ENCODE measurements at places on chromosomes 11 and 22.

DNA sequence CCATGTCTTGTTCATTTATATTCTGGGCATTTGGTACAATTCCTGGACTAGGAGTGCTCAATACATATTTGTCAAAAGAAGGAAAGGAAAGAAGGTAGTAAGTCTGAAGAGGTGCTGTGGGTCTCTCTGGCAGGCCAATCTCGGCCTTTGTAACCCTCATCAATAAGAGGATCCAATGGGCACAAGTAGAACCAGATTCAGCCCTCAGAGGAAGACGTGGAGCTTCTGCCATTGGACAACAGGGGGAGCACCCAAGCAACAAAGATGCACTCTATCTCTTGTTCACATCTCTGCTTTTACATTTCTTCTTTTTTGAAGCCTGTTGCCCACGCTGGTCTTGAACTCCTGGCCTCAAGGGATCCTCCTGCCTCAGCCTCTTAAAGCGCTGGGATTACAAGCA is 2.2 kb upstream of the VPS11 start:
- DNase-seq, result no peak

DNA sequence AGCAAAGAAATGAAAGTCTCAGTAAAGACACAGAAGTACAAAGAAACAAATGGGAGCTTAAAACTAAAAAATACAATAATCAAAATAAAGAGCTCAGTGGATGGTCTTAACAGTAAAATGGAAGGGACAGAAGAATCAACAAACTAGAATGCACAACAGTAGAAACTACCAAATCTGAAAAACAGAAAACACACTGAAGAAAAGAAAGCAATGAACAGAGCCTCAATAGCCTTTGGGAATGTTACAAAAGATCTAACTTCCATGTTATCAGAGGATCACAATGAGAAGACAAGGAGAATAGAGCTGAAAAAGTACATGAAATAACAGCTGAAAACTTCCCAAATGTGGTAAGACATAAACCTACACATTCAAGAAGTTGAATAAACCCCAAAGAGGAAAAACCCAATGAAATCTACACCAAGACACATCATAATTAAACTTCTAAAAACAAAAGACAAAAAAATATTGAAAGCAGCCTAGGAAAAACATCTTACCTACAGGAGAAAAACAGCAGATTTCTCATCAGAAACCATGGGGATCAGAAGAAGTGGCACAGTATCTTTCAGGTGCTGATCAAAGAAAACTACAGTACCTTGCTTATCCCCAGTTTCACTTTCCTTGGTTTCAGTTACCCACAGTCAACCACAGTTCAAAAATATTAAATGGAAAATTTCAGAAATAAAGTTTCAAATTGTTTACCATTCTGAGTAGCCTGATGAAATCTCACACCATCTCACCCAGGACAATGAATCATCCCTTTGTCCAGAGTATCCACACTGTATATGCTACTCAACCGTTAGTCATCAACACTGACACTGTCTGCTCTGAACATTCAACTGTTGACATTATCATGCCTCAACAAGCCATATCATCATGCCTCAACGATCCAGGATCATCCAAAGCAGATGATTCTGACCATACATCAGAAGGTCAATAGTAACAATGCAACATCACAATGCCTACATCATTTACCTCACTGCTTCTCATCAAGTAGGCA is 22.2 kb downstream of the RRAS2 start:
- no peak for DNase-seq

GRCh38 chr22:40193429-40194421 is 16.0 kb downstream of the TNRC6B start:
- DNase-seq, result no peak

GRCh38 chr11:14270690-14271542 is 88.1 kb downstream of the RRAS2 start:
- no peak for DNase-seq

GRCh38 chr11:65540290-65541092 is 15.6 kb downstream of the SCYL1 start:
- peak; percentile 84 for DNase-seq

GRCh38 chr11:130369713-130370112 is 55.0 kb upstream of the ZBTB44 start:
- no peak for DNase-seq

- DNase-seq, result no peak
These were observed 161.6 kb downstream of the CEP164 start for GRCh38 chr11:117488996-117489952.

DNA sequence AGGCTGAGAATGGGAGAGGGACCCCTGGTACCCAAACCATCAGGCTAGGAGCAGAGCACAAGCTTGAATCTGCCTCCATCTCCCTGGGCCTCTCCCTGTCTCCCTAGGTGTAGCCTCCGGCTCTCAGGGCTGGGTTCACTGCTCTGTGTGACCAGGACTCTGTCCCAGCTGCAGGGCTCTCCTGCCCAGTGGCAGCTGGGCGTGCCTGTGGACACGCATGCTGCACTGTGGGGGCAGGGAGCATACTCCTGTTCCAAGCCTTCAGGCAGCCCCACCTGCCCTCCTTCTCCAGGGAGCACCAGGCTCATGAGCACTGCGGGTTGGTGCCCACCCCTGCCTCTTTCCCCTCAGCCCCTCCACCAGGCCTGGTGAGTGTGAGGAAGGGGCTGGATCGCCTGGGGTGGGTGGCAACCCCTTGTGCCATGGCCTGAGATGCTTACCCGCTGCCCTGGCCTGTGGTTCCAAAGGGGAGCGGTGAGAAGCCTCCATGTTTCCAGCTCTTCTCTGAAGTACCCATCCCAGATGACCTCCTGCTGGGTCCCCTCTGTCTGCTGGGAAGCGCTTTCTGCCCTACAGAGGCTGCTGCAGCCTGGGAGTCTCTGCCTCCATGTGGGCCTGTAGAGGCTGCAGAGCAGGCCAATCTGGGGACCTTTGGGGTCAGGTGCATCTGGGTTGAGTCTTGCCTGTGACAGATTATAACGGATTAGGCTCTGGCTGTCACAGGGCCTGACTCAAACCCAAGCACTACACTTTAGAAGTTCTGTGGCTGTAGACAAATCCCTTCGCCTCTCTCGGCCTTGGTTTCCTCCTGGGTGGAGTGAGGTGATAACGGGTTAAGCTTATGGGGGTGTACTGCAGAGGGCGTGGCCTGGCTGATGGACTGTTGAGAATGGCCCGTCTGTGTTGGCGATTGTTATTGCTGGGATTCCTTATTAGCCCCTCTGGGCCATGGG is 43.7 kb downstream of the WNT11 start:
- peak; percentile 6 for DNase-seq

DNA sequence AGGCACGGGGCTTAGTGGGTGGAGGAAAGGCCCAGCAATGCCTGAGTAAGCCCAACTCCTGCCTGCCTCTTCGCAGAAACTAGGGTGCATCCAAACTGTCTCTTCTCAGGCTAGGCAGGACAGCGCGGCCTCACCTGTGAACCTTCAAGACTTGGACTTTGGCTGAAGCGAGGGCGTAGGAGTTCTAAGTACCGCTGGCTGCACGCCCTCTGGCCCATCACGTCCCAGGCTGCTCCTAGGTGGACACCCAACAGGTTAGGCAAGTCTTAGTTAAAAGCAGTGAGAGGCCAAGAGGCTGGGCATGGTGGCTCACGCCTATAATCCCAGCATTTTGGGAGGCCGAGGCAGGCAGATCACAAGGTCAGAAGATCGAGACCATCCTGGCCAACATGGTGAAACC is 1.8 kb upstream of the DDB2 start:
- no peak for DNase-seq

GRCh38 chr11:106888386-106888785 is 129.9 kb downstream of the GUCY1A2 start:
- no peak for DNase-seq

DNA sequence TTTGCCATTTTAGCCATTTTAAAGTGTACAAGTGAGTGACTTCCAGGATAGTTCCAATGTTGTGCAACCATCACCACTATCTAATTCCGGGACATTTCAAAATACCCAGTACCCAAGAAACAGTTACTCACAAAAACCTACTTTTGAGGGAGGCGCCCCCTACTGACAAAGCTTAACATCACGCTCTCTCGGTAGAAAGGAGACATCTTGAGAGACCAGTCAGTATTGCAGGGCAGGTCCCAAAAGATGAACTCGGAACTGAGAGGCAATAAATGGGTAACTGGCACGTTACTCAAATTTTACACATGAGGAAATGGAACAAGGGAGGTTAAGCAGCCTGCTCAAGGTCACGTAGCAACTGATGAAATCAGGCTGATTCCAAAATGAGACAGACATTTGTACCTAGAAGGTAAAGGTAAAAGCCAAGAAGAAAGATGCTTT is 50.0 kb upstream of the POU2AF1 start:
- no peak for DNase-seq

DNA sequence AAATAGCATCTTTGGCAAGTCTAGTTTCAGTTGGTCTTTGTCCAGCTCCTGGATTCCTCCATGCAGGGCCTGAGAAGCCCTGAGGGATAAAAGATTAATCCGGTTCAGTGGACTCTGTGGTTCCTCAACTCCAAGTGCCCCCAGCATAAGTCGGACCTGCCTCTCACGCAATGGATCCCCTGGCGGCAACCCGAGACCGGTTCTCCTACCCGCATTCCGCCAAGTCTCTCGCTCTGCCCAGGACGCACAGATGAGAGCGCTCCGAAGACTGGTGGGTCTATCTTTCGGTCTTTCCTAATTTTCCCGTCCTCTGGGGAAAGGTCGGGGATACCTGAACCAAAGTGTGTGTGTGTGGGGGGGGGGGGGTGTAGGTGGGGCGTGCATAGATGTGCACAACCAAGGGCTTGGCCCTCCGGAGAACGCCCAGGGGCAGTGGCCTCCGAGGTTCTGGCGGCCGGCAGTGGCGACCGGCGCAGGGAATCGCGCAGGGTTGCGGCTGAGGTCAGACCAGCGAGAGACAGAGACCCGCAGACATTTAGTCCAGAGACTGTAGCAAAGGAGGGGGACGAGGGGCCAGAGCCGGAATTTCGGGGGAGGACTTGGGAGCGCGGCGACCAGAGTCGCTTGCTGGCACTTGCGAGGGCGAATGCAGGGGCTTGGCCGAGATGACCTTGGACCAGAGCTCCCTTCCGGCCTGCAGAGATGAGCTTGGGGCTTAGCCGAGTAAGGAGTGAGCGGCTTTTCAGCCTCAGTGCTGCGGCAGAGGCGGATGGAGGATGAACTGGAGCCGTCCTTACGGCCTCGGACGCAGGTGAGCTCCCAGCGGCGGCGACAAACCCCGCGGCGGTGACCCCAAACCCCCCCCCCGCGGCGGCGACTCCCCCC is 712 bp upstream of the SLC2A11 start:
- DNase-seq, result no peak

GRCh38 chr11:6664551-6664950 is 8.9 kb upstream of the DCHS1 start:
- no peak for DNase-seq

DNA sequence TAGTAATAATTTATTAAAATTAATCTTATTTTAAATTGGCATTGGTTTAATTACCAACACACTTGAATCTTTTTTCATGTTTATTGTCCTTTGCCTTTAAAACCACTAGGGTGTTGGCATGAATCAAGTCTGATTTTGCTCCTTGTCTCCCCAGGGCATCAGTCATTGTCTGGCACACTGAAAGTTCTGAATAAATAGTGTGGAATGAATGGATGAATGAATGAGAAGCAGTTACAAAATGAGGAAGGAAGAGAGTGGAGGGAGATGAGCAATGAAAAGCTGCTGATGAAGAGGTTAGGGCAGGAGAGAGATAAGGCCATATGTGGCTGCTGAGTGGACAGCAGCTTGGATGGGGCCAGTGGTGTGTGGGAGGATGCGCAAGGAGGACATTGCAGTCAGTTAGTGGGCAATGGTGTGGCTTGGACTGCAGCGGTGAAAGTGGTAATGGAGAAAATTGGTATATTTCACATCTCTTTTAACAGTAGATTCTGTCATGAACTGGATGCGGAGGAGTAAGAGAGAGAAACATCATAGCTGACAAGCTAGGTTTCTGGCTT is 132.0 kb downstream of the SPON1 start:
- no peak for DNase-seq

- no peak for DNase-seq
These were observed 306.3 kb upstream of the ANO3 start for GRCh38 chr11:26025676-26026075.

DNA sequence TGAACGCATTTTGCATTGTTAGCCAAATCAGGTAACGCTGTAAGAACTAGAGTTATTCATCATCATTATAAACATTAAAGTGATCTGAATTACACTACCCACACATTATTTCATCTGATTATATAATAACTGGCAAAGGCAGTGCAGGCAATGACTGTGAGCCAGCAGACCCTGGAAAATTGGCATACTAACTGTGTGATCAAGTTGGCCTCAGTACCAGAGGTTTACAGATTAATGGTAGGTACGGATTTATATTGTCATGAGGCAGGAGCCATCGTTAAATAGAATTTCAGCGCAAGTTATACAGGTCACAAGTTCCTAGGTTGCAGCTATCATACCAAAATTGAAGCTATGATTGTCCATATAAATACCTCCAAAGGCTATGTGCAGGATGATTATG is 225.4 kb downstream of the CNTN5 start:
- DNase-seq, result no peak

GRCh38 chr11:76623884-76624419 is 46.6 kb downstream of the LRRC32 start:
- no peak for DNase-seq

- no peak for DNase-seq
These were observed 31.1 kb upstream of the MN1 start for GRCh38 chr22:27832606-27833005.

DNA sequence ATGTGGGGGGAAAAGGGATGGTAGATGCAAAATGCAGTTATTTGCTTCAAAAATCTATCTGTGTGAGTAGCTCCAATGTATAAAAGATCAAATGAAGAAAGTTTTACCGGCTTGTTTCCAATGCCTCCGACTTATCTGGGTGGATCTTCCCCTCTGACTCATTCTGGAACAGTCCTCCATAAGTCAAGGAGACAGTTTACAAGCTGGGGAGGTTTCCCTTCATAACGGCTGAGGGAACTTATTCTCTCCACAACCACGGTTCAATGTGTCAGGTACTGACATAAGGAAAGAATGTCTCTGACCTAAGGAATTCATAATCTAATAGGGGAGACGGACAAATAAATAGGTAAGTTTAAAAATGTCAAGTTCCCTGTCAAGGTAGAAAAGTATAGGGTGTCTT is 49.7 kb upstream of the BIRC3 start:
- DNase-seq, result no peak

- DNase-seq, result no peak
These were observed 73.7 kb upstream of the ALKBH3 start for GRCh38 chr11:43806976-43807375.
